Pericardium fibroblast (primary cell): ENCODE measurements at places on chromosomes 5 and 9. TPM values are rescaled to one million over a fixed set of nuclear protein-coding genes. Genes with fewer than 3 reads are reported as not detected.

Gene IL9
- not detected in 2 replicates for total RNA-seq

Gene HTR1A
- not detected in 2 replicates for total RNA-seq

Gene CDHR2
- total RNA-seq: not detected in 2 replicates

Gene MEGF10
- total RNA-seq: 4.1 TPM in 1 of 2 replicates, not detected in the other

Gene CCL21
- total RNA-seq: 2.6 TPM in 1 of 2 replicates, not detected in the other

Gene COL23A1
- 0.60 TPM in 1 of 2 replicates, not detected in the other for total RNA-seq

Gene SMIM23
- total RNA-seq: not detected in 2 replicates

Gene PCDHGA5
- 0.68 and 2.1 TPM in 2 replicates for total RNA-seq

Gene HAVCR1
- not detected in 2 replicates for total RNA-seq
